ENCODE measurements at places on chromosomes 5 and 9. TPM values are rescaled to one million over a fixed set of nuclear protein-coding genes. Genes with fewer than 3 reads are reported as not detected.

GRCh38 chr5:123874600-123875201 is 362.7 kb downstream of the CSNK1G3 start:
- H3K4me1 ChIP-seq, result peaks cover 71% of the 10 kb centered on the region
- peak overlapping the region; percentile 89 for H3K4me3 ChIP-seq
- H3K27me3 ChIP-seq, result no peaks in the 10 kb centered on the region
- DNase-seq, result peak; percentile 16

DNA sequence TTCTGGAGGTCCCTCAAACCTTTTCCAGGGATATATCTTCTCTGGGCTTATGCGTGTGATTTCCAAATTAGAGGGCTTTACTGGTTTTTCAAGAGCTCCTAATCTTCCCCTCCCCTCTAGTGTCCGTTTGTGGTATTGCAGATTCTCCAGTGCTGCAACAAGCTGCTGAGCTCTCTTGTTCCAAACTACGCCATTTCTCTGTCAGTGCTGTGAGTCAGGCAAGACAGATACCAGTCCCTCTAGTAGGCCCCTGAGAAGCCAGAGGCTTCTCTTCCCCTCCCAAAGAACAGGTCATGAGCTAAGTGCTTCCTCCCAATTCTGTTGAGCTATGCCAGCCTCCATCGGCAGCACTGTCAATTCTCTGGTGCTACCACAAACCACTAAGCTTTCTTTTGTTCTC is 149.5 kb downstream of the FANCC start:
- peak overlapping the region; percentile 20 for H3K4me3 ChIP-seq
- H3K36me3 ChIP-seq, result peaks cover 31% of the 10 kb centered on the region
- DNase-seq, result peak; percentile 79
- peaks cover 19% of the 10 kb centered on the region for H3K4me1 ChIP-seq
- H3K27me3 ChIP-seq, result no peaks in the 10 kb centered on the region
- H3K27ac ChIP-seq, result no peak overlapping the region

DNA sequence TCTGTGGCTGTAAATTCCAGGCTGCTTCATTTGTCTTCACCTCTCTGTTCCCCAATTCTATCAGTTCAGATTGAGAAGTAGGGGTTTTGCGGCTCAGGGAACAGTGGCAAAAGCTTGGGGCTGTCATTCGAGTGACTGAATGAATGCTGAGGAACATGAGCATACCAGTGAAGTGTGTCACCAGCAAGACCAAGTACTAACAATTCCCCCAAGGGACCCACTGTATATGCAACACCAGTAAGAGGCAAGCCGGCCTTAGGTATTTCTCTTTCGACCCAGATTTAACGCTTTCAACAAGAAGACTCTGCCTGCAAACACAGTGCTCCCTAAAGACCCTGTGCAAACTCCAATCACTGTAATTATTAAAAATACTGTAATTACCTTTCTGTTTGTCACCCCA is 25.8 kb downstream of the KLHL3 start:
- no peak for DNase-seq
- no peaks in the 10 kb centered on the region for H3K27me3 ChIP-seq
- no peaks in the 10 kb centered on the region for H3K4me1 ChIP-seq
- H3K36me3 ChIP-seq, result peaks cover 29% of the 10 kb centered on the region
- H3K27ac ChIP-seq, result no peak overlapping the region

- no peak for DNase-seq
- H3K27me3 ChIP-seq, result no peaks in the 10 kb centered on the region
Observed at GRCh38 chr9:71820403-71820921, 52.1 kb upstream of the CEMIP2 start.

DNA sequence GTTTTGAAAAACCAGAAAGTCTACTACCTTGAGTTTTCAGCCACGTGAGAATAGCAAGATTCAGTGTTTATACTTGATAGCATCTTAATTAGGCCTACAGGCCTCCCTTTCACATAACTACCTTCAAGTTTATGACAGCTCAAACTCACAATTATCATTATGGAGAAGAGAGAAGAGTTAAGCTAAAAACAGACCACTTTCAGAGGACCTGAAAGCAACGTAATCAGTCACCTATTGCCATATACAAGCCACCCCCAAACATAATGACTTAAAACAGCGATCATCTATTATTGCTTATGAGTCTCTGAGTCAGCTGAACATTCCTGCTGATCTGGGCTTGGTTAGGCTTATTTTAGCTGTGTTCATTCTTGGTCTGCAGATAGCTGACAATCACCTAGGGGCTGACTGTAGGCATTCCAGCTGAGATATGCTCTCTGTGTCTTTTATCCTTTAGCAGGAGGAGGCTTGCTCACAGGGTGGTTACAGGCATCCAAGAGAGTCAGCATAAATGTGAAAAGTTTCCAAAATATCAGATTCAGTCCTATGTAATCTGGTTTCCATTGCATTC is 130.9 kb downstream of the COX7C start:
- no peaks in the 10 kb centered on the region for H3K4me1 ChIP-seq
- H3K27ac ChIP-seq, result no peak overlapping the region
- H3K4me3 ChIP-seq, result no peak overlapping the region
- no peaks in the 10 kb centered on the region for H3K36me3 ChIP-seq
- no peak for DNase-seq

DNA sequence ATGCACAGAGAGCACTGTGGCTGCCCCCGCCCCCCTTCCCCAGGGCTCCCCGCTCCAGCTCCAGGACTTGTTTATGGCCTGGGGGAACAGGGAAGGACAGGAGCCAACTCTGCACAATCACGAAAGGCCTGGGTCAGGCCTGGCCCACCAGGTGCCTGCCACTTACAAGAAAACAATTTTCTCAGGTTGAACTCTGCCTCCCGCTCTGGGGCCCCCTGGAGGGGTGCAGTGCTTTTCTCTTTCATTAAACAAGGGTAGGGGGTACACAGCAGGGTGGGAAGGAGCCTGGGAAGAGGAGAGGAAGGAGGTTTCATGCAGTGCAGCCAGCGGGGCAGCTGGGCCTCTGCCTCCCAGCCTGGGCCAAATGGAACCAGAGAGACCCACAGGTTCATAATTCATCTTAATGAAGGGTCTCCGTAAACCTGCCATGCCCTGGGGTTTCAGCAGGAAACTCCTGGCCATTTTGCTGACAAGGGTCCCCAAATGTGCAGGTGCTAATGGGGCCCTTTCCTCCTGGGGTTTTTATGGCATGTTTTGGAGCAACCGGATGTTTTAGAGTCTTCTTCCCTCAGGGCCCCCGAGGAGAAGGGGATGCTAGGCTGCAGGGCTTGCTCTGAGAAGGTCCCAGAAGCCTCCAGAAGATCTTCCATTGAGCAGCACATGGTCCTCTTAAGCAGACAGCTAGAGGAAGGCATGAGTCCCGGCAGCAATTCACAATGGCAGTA is 219.8 kb downstream of the SLIT3 start:
- no peak for DNase-seq
- no peaks in the 10 kb centered on the region for H3K27me3 ChIP-seq
- H3K4me1 ChIP-seq, result peaks cover 20% of the 10 kb centered on the region

GRCh38 chr5:111392181-111392580 is 120.2 kb downstream of the STARD4 start:
- H3K4me1 ChIP-seq, result no peaks in the 10 kb centered on the region
- H3K4me3 ChIP-seq, result no peak overlapping the region
- DNase-seq, result no peak
- H3K36me3 ChIP-seq, result no peaks in the 10 kb centered on the region
- no peak overlapping the region for H3K27ac ChIP-seq

GRCh38 chr9:129341171-129341986 is 163.3 kb upstream of the IER5L start:
- no peaks in the 10 kb centered on the region for H3K27me3 ChIP-seq
- no peaks in the 10 kb centered on the region for H3K36me3 ChIP-seq
- peaks cover 26% of the 10 kb centered on the region for H3K4me1 ChIP-seq
- no peak for DNase-seq

- H3K27ac ChIP-seq, result peak overlapping the region; percentile 53
- peaks cover 7% of the 10 kb centered on the region for H3K27me3 ChIP-seq
- H3K4me1 ChIP-seq, result peaks cover 20% of the 10 kb centered on the region
- H3K36me3 ChIP-seq, result no peaks in the 10 kb centered on the region
- no peak for DNase-seq
Observed at GRCh38 chr9:129173296-129174101, 4.6 kb downstream of the IER5L start.

The SPINK4 gene
- total RNA-seq, result not detected

The MTREX gene
- total RNA-seq, result 97.2 TPM

The AFAP1L1 gene
- 11.6 TPM for total RNA-seq

The IFNA2 gene
- not detected for total RNA-seq

The STING1 gene
- 0.23 TPM for total RNA-seq

The IL31RA gene
- not detected for total RNA-seq

Measured in neural crest cell (in vitro differentiated cells).